ENCODE measurements at places on chromosomes 6 and 20. TPM values are rescaled to one million over a fixed set of nuclear protein-coding genes. Genes with fewer than 3 reads are reported as not detected.

Gene GLP1R
- not detected for total RNA-seq

Gene RPS18
- total RNA-seq: 2,336 TPM

Gene IMPG1
- total RNA-seq: not detected

Gene COL9A3
- total RNA-seq: 0.76 TPM

Gene ZFP57
- not detected for total RNA-seq

Gene DNAH8
- 0.97 TPM for total RNA-seq
